ENCODE measurements at places on chromosomes 4 and X.

DNA sequence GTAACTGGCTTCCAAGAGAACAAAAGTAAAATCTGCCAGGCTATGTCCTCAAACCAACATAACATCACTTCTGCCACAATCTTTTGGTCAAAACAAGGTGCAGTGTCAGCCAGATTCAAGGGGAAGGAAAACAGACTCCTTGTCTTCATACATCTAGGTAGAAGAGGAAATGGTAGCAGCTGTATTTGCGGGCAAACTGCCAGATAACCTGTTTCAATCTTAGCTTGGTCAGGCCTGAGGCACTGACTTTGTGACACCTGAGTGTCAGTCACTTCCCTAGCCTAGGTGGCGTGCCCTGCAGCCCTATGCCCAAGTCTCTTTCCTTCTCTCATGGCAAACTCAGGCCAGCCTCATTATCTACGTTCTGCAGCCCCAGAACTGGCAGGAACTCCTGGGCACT is 146.2 kb upstream of the JADE1 start:
- DNase-seq = peak; percentile 12

GRCh38 chr4:183171484-183172267 is 72.6 kb downstream of the WWC2 start:
- no peak for DNase-seq

DNA sequence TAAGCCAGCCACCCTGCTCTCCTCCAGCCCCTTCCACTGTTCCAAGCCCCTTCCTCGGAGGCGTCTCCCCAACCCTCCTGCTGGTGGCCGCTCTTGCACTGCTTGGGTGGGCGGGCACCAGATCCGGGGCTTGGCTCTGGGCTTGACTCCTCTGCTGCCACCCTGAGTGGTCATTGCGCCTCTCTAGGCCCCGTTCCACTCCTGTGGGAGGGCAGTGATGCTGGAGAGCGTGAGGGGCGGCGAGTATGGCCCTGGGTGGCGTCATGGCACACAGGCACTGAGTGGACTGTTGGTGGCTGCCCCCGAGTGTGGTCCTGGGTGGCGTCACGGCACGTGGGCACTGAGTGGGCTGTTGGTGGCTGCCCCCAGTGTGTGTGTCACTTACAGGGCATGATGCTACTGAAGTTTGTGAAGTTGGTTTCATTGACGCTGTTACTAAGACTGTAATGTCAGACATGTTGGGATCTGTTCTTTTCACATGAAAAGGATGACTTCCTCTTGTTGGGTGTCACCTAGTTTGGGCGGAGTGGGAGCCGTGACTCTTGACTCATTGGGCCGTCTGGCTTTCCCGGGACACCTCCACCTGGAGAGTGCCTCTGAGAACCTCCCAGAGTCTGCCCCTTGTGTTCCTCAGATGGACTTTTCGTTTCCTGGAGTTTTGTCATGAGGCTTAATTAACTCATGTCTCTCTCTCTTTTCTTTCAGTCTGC is 55.9 kb upstream of the HGFAC start:
- no peak for DNase-seq

DNA sequence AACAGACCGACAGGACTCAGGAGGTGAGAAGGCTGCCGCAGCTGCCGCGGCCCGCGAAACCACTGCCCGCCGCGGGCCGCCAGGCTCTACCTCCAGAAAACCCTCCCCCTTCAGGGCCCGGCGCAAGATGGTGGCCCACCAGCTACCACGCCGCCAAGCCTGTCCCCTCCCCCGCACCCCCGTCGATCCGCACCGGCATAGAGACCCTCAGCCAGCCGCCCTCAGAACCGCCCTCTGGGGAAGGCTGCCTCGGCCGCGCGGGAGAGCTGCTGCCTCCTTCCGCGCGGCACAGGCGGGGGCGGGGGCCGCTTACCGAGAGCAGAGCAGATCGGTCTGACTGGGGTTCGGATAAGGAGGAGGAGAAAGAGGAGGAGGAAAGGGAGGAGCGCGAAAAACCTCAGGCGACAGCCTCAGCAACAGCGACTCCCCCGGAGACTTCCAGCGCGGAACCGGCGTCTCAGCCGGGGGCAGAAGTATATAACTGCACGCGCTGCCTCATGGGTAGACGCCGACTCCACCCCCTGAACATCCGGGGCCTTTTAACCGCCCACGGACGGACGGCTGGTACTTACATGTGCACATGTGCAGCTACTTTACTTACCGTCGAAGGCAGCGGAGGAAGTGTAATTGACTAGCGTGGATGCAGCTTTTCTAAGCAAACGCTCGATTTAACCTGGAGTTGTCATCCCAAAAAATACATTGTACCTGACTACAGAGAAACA is at the start of gene ZNF280C:
Gene ZNF280C (minus strand): TSS at position 451 of the 722 bp plus-strand sequence. CDS start 8,450 bp downstream, outside the sequence.
- peak; percentile 96 for DNase-seq

- no peak for DNase-seq
Observed at GRCh38 chrX:3388457-3388856, 42.0 kb upstream of the MXRA5 start.

DNA sequence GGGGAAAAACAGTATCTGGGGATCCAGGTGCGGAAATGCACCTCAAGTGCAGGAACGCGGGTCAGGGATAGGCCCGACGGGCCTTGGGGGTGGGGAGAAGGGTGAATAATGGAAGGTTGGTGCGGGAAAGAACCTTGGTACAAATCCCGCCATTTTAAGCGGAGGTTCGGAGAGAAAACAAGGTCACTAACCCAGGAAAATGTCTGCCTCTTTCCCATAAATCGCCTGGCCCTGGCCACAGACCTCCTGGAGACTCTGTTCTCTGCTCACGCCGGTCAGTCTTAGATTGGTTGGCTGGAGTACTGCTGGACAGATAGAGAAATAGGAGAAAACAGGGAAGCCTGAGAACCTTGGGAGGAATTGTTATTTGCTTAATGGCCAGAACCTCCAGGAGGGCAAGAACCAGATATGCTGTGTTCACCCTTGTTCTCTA is 897 bp upstream of the FBXL5 start:
- DNase-seq = no peak

DNA sequence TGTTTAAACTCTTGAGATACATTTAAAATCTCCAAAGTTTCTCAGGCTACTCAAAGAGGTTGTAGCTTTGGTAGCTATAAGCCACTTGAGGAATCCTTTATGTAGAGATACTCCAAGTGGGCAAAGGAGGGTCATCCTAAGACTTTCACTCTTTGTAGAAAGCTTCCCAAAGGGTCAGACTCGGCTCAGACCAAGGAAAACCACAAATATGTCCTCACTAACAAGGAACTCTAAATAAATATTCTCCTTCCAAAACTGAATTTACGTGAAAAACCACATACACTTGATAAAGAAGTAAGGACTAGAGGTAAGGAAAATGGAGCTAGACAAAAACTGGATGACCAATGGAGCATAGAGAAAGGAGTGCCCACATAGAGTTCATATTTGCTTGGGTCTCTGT is 41.7 kb upstream of the DDX60 start:
- no peak for DNase-seq

GRCh38 chr4:112234952-112235609 is 3.5 kb downstream of the AP1AR start:
- DNase-seq = peak; percentile 64

- DNase-seq = peak; percentile 65
Observed at GRCh38 chr4:47837094-47837907, 566 bp downstream of the CORIN start.

DNA sequence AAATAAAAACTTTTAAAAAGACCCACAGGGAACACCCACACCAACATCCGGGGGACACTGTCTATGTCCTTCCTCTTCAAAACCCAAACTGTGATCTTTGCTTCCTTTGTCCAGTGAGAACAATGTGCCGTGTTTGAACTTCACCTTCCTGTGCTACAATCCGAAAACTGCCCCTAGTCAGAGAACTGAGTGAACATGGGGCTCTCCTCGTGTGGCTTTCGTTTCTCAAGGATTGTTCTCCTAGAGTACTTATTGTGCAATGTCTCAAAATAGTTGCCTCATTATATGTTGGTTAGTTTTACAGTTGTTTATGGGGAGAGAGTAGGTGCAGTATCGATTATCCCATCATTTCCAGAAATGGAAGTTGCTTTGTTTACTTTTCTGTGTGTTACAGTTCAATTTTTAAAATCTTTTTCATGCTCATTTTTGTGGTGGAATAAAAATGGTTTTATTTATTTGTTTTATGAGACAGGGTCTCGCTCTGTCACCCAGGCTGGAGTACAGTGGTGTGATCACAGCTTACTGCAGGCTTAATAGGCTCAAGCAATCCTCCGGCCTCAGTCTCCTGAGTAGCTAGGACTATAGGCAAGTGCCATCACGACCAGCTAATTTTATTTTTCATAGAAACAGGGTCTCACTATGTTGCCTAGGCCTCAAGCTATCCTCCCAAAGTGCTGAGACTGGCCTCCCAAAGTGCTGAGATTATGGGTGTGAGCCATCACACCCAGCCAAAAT is 29.9 kb downstream of the RBMX start:
- no peak for DNase-seq

DNA sequence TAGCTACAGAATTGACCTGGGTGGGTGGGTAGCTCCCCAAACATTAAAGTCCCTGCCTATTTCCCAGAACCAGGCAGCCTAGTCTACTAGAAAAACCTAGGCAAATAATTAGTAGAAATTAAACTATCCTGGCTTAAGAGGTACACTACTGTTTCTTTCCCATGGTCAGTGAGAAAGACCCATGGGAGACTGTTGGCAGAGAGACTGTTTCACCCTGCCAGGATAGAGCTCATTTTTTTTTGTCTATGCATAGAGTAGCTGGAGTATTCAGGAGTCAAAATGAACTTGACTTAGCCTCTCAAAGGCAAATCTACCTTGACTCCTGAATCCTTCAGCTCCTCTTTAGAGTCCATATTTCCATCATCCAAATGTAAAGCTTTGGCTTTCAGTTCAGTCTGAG is 107.0 kb upstream of the AR start:
- DNase-seq = no peak

DNA sequence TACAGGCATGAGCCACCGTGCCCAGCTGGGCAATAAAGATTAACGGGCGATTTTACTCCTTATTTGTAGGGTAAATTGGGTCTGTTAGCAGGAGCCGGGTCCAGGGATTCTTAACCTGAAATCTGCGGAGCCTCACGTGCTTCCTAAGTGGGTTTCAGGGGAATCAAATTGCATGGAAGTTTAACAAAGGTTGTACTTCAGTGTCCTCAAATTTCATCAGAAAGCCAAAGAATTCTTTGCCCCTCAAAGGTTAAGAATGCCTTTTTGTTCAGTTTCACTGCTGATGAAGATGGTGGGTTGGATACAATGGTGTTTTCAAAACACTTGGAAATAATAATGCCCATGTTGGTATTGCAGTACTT is 67.9 kb downstream of the AFF1 start:
- DNase-seq = no peak

DNA sequence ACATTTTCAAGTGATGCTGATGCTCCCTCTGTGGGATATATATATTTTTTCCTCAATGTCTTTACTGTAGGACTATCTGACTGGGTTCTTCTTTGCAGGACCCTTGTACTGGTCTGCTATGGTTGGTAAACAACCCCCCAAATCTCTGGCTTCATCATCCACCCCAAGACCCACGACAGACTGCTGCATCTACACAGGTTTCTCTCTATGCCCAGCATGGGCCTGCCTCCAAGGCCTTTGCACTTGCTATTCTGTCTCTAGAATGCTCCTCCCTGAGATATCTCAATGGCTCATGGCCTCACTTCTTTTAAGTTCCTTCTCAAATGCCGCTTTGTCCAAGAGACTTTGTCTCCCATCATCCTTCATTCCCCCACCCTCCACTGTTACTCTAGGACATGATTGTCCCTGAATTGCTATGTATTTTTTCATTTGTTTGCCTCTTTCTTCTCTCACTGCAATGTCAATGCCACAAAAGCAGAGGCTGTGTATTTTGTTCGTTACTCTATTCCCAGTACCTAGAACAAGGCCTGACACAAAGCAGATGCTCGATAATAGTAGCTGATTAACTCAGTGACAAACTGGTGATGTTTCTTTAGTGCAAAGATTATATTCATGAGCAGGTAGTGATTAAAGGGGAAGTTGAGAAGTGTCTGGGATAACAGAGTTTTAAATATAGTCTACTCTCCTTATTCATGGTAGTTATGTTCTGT is 6.6 kb downstream of the EVC start:
- DNase-seq = no peak

- no peak for DNase-seq
Observed at GRCh38 chrX:640641-641040, 10.1 kb downstream of the SHOX start.

DNA sequence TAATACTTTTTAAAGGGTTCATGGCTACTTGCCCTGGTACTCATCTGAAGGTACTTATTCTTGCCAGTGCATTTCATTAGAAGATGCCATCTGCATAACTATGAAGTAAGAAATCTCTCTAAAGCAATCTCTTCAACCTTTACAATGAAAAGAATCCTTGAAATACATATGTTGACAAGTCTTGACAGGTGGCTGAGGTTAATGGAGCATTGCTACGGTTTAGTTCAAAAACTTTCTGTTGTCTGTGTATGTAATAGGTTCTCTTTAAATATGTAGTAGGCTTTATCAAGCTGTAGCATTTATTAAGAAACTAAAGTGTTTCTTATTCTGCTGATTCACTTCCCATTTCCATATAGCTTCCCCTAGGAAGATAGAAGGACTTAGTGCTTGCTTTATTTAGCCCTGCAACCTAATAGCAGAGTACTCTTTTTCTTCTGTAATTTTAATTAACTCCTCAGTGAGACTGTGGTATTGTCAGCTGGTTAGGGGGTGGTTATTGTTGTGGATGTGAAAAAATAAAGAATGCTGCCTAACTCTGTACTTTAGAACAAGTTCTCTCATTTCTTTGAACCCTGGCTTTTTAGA is 39.3 kb downstream of the SLAIN2 start:
- no peak for DNase-seq

- no peak for DNase-seq
Observed at GRCh38 chr4:24655326-24655725, 71.0 kb upstream of the DHX15 start.

- no peak for DNase-seq
Observed at GRCh38 chr4:185869427-185869826, 57.4 kb upstream of the SORBS2 start.

DNA sequence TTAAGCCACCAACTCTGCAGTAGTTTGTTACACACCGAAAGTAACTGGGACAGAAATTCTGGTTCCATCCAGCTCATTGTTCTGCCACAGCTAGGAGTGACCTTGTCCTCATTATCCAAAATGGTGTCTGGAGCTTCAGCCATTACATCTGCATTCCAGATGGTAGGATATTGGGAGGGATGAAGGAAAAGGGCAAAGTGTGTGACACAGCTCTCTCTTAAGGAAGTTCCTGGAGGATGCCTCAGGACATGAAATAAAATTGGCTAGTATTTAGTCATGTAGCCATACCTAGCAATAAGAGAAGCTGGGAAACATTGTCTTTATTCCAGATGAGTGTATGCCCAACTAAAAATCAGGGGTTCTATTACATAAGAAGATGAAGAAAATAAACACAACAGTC is 262.0 kb downstream of the BCOR start:
- DNase-seq = no peak

- peak; percentile 30 for DNase-seq
Observed at GRCh38 chr4:99447079-99447478, 11.9 kb upstream of the ADH7 start.

DNA sequence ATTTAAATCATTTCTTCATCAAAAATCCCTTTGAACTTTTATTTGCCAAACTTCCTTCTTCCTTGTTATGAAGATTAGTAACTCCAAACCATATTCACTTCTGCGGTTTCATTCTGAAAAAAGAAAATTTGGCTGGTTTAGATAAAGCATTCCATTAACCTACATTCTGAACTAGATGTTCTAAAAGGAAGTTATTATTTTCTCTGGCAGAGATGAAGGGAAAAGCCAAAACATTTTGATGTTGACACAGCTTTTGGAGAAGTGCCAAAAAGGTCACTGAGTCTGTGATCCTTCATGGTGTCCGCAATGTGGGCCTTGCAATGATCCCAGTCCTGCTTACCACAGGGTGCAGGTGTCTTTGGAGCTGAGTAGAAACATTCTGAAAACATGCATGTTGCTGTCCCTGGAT is 36.0 kb downstream of the CXCL8 start:
- DNase-seq = no peak
